ENCODE measurements at places on chromosomes 16 and 17. TPM values are rescaled to one million over a fixed set of nuclear protein-coding genes. Genes with fewer than 3 reads are reported as not detected.

The G6PC1 gene
- under 0.01 TPM for total RNA-seq

The TP53TG3 gene
- not detected for total RNA-seq

The PDPR gene
- 15.0 TPM for total RNA-seq

The PLK1 gene
- total RNA-seq: 5.1 TPM

The ZPBP2 gene
- total RNA-seq: not detected

The PLA2G10 gene
- not detected for total RNA-seq

The CCL22 gene
- not detected for total RNA-seq

The NEK8 gene
- total RNA-seq: 0.92 TPM

The MYH2 gene
- under 0.01 TPM for total RNA-seq

The NFE2L1 gene
- 76.1 TPM for total RNA-seq

The KRTAP9-4 gene
- total RNA-seq: not detected

The PYY gene
- total RNA-seq: not detected

The CCDC92B gene
- 2.5 TPM for total RNA-seq

The TNFSF13 gene
- 1.6 TPM for total RNA-seq

The CBX2 gene
- total RNA-seq: 9.9 TPM

The SHPK gene
- 13.1 TPM for total RNA-seq

The NKD1 gene
- 10.6 TPM for total RNA-seq

The CDH1 gene
- 4.2 TPM for total RNA-seq

The CES4A gene
- 9.2 TPM for total RNA-seq

The CACNG3 gene
- total RNA-seq: 2.5 TPM

The CA10 gene
- total RNA-seq: 93.2 TPM

The CALB2 gene
- total RNA-seq: 208 TPM
